ENCODE measurements at places on chromosomes 1 and 21.

DNA sequence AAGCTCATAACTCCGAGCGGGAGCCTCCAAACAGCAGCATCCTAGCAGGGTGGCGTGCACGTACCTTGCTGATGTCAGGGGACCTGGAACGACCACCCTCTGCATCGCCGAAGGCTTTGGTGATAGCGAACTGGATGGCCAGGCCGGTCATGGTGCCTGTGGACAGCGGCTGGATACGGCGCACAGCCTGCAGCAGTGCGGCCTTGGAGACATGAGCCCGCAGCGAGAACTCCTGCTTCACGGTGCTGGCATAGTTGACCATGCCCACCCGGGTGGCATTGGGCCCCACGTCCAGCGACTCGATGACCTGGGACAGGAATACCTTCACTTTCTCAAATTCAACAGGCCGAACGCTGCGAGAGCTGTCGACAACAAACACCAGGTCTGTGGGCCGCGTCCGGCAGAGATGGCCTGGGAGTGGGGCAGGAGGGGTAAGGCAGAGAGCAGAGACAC, 2.0 kb downstream of the MATN1 start:
- no peak for DNase-seq

DNA sequence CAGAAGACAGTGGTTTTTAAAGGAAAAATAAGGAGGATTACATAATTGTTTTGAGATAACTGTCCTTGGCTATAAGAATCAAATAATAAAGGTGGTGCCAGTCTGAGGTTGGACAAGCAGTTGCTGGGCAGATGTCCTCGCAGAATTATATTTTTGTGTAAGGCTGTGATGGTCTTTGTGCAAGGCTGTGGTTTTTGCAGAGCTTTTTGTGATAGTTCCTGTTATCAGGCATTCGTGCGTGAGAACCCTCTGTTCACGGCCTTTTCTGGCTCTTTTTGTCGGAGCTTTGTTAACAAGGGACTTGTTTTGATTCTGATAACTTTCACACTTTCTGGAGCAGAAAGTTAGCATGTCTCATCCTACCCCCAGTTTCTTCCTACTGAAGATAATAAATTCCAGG, 33.4 kb downstream of the SH3BP5L start:
- no peak for DNase-seq

- no peak for DNase-seq
These were observed 354.6 kb upstream of the C1orf87 start for GRCh38 chr1:60428127-60428526.

GRCh38 chr1:245901565-245901964, 605.5 kb downstream of the SMYD3 start:
- no peak for DNase-seq

GRCh38 chr1:157103268-157103667, 3.7 kb upstream of the ETV3L start:
- no peak for DNase-seq

- no peak for DNase-seq
These were observed 19.7 kb downstream of the PBX1 start for GRCh38 chr1:164578479-164579200.

GRCh38 chr1:64280001-64280400, 76.6 kb downstream of the UBE2U start:
- no peak for DNase-seq

DNA sequence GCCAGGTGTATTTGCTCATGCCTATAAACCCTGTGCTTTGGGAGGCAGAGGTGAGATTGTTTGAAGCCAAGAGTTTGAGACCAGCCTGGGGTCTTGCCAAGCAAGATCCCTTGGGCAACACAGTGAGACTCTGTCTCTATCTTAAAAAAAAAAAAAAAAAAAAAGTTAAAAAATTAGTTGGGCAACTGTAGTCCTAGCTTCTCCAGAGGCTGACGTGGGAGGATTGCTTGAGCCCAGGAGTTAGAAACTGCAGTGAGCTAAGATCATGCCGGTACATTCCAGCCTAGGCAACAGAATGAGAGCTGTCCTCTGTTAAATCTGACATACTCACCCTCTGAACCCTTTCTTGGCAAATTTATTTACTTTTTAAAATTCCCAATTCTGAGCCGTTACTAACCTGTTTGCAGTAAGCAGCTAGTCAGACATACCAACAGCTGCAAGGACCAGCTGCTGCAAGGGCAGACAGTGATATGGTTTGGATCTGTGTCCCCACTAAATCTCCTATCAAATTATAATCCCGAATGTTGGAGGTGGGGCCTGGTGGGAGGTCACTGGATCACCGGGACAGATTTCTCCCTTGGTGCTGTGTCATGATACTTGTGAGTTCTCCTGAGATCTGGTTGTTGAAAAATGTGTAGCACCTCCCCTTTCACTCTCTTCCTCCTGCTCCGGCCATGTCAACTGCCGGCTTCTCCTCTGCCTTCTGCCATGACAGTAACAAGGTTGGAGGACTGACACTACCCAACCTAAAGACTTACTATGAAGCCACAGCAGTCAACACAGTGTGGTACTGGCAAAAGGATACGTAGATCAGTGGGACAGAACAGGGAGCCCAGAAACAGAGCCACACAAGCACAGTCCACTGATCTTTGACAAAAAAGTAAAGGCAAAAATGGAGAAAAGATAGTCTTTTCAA, 10.6 kb downstream of the PARP1 start:
- DNase-seq = no peak

- DNase-seq = no peak
These were observed 65.6 kb upstream of the ETS2 start for GRCh38 chr21:38740090-38740489.
